ENCODE measurements at places on chromosomes 2 and 18.

- no peak for DNase-seq
These were observed 24.0 kb downstream of the C2orf49 start for GRCh38 chr2:105361102-105361889.

DNA sequence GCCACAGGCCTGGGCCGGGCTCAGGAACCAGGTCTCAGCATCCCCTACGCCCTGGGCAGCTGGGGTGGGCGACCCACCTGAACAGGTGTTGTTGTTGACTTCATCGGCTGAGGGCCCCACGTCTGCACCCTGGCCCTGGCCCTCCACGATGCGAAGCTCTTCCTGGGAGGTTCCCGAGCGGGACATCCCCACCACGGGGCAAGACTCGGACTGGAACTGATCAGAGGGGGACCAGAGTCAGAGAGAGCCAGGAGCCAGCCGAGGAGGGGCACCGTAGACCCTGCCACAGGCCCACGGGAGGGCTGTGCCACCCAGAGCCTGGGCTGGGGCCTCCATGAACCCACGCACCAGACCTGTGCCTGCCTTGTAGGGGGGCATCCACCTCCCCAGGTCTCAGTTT lies 54.3 kb downstream of the AQP12A start:
- no peak for DNase-seq

DNA sequence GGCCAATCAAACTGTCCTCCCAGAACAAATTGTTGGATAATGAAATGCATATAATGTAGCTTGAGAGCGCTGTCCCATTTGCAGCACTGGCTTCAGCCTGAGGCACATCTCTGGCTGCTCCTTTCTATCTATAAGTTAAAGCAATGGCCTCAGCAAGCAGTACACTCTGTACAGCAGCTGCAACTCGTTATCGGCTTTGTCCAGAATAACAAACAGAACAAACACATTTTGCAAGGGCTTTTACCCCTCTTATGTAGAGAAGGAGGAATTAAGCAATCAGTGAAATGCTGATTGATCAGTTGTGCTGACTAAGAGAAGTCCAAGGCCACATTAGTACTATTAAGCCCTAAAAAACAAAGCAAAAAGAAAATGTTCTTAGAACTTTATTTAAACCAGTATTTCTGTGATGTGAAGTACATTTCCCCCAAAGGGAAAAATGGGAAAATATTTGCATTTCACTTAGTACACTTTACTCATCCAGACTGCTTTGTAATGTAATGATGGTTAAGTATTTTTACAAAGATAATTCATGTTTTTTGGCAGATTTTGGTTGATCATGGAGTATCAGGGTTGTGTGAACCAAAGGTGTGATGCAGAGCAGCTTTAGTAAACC lies 15.0 kb upstream of the CPS1 start:
- peak; percentile 3 for DNase-seq

GRCh38 chr2:191488135-191488534 lies 189.8 kb upstream of the NABP1 start:
- peak; percentile 24 for DNase-seq

DNA sequence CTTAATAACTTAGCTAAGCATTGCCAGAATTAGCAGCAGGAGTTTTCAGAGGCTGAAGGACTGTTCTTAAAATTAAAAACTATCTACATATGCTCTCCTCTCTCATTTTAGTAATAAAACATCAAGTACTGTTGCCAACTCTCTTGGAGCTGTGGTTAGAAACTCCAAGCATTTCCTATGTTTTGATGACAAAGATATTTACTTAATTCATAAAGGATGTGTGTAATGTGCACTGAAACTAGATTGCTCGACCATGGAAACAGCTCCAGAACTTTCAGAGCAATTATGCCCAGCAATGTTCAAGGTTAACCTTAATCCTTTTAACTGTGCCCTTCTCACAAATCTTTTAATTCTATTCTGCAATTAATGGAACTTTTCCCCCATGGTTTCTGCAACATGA lies 8.4 kb downstream of the GRP start:
- peak; percentile 48 for DNase-seq

DNA sequence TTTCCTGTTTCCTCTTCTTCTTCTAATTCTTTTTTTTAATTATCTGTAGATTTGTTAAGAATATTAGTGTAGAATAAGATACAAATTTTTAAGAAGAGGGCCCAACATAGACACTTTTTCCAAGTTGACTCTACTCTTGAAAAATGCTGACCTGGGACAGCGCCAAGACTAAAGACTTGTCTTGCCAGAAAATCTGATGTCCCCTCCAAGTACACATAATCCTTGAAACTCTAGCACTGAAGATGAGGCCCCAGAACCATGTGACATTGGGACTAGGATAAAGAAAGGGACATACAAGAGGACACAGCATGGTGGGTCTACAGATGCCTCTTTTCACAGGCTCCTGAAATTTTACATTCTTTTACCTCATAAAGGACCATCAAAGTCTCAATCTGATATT lies 271.6 kb upstream of the SESTD1 start:
- peak; percentile 13 for DNase-seq

DNA sequence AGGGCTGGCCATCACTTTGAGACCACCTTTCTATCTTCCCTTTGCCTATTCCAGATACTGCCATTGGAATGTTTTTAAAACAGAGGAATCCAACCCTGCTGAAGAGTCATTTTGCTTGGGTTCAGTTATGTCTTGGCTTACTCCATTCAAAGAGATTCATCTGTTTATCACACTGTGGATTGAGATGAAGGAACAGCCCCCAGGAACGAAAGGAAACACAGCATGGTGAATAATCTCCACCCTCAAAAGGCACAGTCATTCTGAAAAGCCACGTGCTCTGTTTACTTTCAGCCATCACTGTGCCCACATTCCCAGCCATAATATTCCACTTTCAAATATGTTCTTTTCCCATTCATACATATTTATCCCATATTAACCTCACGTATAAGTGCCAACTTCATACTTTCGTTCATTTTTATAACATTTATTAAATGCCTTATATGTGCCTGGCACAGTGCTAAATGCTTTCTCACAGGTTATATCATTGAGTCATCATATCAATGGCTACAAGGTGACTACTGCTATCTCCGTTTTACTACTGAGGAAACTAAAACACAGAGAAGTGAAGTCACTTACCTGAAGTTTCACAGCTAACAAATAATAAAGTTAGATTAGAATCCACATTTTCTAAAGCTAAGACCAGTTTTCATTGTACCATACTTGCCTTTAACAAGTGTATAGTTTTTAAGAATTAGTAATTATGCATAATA lies 143.6 kb downstream of the OSR1 start:
- DNase-seq = no peak

DNA sequence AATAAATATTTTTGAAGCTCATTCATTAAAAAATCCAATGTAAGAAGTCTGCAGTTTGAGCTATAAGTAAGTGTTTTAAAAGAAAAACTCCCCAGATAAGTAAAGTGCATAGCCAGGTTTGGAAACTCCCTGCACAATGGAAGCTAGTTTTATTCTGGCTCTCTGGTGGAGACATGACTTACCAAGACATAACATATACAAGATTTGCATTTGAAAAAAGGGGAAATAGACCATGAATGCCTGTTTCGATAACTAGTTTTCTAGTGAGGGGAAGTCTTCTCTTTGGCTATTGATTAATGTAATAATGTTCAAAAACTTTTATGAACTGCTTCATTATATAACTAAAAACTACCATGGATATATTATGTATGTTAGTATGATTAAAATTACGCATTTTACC lies 435.2 kb downstream of the ARHGAP15 start:
- DNase-seq = no peak

- DNase-seq = peak; percentile 64
These were observed 1.4 kb upstream of the CD226 start for GRCh38 chr18:69948919-69949537.

DNA sequence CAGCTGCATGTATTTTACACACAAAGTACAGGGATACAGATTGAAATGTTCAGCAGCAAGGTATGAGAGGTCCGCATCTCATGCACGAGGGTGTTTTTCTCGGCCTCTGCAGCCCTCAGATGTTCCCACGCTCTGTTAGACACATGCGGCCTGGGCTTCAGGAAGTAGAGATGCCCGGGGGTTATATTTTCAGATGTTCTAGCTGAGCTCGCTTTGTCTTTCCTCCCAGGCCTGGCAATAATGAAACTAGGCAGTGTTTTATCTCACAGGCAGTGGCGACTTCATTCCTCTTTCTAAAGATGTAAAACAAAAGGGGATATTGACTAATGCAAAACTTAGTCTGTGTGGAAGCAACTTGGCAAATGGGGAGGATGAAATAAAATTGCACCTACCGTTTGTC lies 190.7 kb downstream of the GBX2 start:
- DNase-seq = no peak

DNA sequence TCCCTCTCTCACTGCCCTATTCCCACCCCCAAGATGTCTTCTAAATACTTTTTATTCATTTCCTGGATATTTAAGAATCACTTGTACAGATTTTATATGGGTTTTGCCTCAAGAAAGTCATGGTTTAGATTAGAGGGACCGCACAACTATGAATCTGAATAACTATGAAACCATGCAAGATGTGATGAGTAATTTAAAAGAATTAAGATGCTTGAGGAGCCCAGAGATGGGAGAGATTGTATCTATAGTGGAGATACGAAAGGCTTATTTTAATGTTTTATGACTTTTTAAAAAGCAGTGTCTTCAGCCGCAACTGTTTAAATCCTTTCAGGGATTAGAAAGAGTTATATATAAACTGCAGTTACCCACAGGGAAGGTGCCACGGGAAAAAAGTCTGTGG lies 324.1 kb downstream of the LPIN1 start:
- DNase-seq = peak; percentile 72

DNA sequence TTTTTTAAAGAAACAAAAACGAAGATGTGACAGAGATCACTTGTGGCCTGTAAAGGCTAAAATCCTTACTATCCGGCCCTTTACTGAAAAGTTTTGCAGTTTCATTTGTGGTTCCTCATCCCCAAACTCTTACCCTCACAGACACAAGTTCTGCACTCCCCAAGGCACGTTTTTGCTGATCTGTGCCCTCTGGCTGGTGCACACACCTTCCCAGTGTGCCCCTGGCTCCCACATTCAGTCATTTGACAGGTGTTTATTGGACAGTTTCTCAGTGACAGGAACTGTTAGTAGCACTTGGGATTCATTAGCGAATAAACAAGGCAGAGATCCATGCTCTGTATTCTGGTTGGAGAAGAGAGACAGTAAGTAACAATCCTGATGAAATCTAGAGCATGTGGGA lies 22.8 kb downstream of the ZAP70 start:
- no peak for DNase-seq

- no peak for DNase-seq
These were observed 141.8 kb downstream of the HRH4 start for GRCh38 chr18:24602201-24602600.

DNA sequence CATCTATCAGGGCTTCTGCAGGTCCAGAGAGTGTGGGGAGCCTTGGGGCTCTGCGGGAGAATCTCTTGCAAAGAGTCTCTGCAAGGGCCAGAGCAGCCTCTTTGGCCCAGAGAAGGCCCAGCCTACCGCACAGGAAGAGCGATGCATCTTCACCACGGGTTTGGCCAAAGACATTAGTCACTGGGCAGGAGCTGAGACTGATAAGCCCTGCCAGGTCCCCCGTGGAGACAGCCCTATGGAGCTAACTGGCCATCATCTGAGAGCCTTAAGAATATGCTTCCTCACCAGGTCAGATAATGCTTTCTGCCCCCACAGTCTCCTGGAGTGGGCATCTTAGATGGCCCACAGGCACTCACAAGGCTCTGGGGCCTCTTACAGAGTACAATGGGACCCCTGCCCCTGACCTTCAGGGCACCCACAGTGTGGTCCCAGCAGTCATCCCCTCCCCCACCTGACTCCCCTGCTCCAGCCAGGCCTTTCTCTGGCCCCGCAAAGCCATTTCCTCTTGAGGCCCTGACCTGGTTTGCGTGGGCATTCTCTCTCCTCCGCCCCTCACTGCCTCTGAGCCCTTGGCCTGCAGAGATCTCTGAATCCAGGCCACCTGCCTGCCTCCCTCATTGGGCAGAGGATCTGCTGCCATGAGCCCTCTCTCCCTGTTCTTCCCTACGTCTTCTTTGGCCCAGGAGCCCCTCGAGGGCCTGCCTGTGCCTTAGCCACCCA lies 31.9 kb upstream of the MAPRE3 start:
- DNase-seq = no peak

- DNase-seq = no peak
These were observed 105.9 kb downstream of the ANKRD44 start for GRCh38 chr2:197204519-197205250.

DNA sequence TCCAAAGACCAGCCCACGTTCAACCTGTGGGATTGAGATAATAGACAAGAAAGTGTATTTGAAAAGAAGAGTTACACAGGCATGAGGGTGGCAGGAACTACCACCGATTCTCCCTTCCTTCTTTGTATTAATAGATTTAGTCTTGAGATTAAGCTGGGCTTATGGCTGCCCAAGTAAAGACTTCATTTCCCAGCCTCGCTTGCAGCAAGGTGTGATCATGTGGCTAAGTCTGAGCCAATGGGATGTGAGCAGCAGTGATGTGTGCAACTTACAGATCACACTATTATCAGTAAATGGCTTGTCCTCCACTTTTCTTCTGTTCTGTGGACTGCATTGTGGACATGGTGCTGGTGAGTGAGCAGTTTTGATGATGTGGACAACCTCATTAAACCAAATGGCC lies 101.7 kb downstream of the POLR1A start:
- no peak for DNase-seq

- no peak for DNase-seq
These were observed 84.7 kb upstream of the PKDCC start for GRCh38 chr2:41962922-41963622.

GRCh38 chr2:23420840-23421476 lies 36.0 kb downstream of the KLHL29 start:
- no peak for DNase-seq

GRCh38 chr18:55546851-55547704 lies 40.9 kb downstream of the TCF4 start:
- DNase-seq = peak; percentile 52

DNA sequence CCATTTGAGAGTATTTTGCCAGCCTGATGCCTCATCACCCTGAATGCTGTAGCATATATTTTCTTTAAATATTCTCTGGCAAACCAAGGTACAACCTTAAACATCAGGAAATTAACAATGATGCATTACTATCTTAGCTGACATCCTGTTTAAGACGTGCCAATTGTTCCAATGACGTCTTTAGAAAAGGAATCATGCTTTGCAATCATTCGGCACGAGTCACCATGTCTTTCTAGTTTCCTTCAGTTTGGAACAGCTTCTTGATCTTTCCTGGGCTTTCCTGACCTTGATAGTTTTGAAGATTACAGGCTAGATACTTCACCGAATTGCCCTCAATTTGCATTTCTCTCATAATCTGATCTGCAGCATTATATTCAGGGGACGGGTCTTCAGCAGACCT lies 88.2 kb upstream of the GLI2 start:
- DNase-seq = peak; percentile 72

GRCh38 chr18:78228974-78229373 lies 750.6 kb upstream of the SALL3 start:
- no peak for DNase-seq

- DNase-seq = peak; percentile 14
These were observed 196.4 kb downstream of the HRH4 start for GRCh38 chr18:24656551-24657443.

DNA sequence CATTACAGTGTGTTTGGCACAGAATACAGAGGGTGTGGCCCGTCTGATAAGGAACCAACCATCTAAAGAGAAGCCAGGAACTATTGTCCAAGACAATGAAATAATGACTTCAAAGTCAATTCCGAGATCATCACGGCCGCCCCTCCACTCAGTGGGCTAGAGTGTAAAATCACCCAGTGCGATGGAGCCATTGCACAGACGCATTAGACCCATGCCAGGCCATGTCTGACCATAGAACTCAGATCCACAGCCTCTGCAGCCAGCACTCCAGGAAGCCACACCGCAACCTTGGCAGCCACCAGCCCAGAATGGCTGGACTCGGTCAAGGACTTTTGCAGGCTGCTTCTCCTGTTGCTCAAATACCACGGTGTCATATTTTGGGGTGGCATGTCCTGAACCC lies 835.7 kb downstream of the DCDC2C start:
- no peak for DNase-seq

- DNase-seq = peak; percentile 62
These were observed 57.9 kb downstream of the LIPG start for GRCh38 chr18:49619801-49620200.
